ENCODE measurements at places on chromosomes 12 and 14.

- peaks cover under 1% of the 10 kb centered on the region for H3K4me1 ChIP-seq
- H3K27ac ChIP-seq = no peak overlapping the region
- no peak for DNase-seq
- H3K4me3 ChIP-seq = no peak overlapping the region
Observed at GRCh38 chr12:113926788-113927187, 39.3 kb downstream of the RBM19 start.

DNA sequence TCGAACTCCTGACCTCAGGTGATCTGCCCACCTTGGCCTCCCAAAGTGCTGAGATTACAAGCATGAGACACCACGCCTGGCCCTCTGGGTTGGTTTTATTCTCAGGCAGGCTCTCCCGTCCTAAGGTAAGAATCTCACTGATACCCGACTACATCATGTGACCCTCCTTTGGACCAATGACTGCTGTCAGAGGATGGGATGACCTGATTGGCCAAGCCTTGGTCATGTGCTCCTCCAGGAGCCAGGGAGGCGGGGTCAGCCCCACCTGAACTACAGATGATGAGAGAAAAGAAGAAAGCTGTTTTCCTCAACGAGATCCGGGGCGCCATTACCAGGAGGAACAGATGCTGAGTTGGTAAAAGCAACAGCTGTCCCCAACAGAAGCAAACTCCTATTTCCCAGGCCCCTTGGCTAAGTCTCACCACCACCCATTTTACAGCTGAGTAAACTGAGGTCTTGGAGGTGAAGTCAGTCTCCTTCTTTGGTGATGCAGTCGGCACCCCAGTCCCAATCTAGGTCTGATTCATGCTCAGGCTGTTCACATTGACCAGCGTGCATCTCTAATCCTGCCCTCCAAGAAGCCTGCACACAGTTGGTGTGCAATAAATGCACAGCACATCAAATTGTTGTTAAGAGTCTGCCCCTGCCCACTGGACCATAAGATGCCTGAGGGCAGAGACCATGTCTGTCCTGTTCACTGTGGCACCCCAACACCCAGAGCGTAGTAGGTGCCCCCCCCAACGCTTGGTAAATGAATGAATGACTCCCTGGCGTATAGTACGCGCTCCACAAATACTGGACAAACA is 118.8 kb downstream of the SCARB1 start:
- no peak overlapping the region for H3K4me3 ChIP-seq
- no peak for DNase-seq
- H3K4me1 ChIP-seq = peaks cover 90% of the 10 kb centered on the region

DNA sequence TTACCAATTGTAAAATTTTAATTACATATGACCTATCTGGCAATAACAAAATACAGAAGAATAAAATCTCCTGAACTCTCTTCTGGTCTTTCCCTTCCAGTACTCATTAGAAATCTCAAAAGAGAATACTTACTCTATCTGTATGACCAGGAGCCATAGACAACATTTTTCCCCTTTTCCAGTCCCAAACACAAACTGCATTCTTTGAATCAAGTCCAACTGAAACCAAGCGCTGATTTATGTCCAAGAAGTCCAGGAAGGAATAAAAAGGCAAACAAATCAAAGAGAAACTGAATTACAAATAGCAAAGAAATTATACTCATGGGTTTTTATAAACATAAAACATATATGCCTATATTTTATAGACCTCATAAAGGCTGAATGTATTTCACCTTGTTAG is 46.7 kb downstream of the EML5 start:
- no peaks in the 10 kb centered on the region for H3K36me3 ChIP-seq
- DNase-seq = no peak
- H3K27me3 ChIP-seq = no peaks in the 10 kb centered on the region

DNA sequence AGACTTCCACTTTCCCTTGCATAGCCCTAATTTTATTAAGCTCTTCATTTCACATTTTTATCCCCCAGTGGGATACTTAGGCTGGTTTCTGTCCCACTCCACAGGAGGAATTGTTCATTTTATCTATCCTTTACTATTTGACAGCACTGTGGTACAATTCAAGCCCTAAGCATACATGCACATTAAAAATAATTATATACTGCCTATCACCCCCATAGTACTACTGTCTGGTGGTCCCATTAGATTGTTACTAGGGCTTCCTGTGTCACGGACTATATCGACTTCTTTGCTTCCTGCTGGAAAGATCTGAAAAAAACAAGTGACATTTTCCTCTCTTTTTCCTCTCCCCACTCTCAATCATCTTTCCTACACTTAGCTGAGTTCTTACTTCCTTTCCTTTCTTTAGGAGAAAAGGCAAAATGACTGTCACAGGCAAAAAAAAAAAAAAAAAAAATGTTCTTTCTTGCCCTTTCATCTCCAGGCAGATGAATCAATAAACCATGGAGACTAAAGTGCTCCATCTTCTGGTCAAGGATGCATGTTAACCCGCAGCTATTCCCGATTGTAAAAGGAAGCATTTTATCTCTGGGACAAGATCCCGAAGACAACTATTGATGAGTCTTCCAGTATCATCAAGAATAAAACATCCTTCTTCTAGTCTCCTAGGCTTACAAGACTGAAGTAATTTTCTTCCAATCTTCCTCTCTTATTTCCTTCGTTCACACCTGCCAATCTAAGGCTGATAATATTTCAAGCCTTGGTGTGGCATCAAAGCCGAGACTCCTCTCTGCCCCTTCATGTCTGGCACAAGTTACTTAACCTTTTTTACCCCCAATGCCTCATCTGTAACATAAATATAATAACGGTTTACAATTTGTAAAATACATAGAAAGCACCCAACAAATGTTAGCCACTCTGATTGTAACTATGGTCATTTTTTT is 94.4 kb upstream of the PLEKHG7 start:
- H3K4me1 ChIP-seq = no peaks in the 10 kb centered on the region
- no peaks in the 10 kb centered on the region for H3K27me3 ChIP-seq
- H3K36me3 ChIP-seq = no peaks in the 10 kb centered on the region
- no peak overlapping the region for H3K27ac ChIP-seq

Data from esophagus muscularis mucosa (tissue), 4 donors.